ENCODE measurements at places on chromosomes 2 and 18. TPM values are rescaled to one million over a fixed set of nuclear protein-coding genes. Genes with fewer than 3 reads are reported as not detected.

GRCh38 chr2:119440873-119441272, 9.2 kb downstream of the TMEM37 start:
- no peak overlapping the region for H3K27ac ChIP-seq
- H3K27me3 ChIP-seq, result peaks cover 15% of the 10 kb centered on the region
- no peak for DNase-seq
- H3K4me3 ChIP-seq, result no peak overlapping the region

DNA sequence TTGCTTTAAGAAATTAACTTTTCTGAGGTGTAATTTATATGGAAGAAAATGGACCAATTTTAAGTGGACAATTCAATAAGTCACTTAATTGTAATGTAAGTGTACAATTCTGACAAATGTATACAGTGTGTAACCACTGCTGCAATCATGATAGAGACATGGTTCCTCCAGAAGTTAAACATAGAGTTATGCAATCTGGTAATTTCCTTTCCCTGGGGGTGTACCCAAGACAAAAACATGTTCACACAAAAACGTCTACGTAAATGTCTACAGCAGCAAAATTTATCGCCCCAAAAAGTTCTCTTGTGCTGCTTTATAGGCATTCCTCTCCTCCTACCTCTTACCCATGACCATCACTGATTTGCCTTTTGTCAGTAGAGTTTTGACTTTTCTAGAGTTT, 141.5 kb downstream of the AQP4 start:
- DNase-seq, result no peak
- no peaks in the 10 kb centered on the region for H3K36me3 ChIP-seq
- H3K27me3 ChIP-seq, result no peaks in the 10 kb centered on the region
- no peaks in the 10 kb centered on the region for H3K4me1 ChIP-seq
- no peak overlapping the region for H3K27ac ChIP-seq

GRCh38 chr2:218645126-218645525, 14.3 kb downstream of the ZNF142 start:
- no peak overlapping the region for H3K4me3 ChIP-seq
- no peak for DNase-seq
- peaks cover 18% of the 10 kb centered on the region for H3K36me3 ChIP-seq

DNA sequence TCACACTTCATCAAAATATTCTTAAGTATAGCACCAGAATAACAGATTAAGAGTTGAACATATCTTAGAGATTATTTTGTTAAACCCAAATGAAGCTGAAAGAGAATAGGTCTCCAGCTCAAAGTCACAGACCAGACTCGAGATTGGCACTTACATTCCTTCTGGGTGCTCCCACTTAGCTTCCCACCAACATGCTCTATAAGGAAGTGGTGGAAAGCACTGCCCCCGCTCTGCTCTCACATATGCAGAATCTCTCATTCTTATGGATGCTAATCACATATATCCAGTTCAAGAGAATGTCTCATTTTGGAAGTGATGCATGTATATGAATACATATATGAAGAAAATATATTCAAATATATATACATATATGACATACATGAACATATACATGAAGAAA, 71.5 kb upstream of the CD226 start:
- peaks cover 14% of the 10 kb centered on the region for H3K36me3 ChIP-seq
- no peak overlapping the region for H3K27ac ChIP-seq
- H3K27me3 ChIP-seq, result no peaks in the 10 kb centered on the region

GRCh38 chr2:68403199-68403644, 38.1 kb downstream of the PLEK start:
- H3K36me3 ChIP-seq, result peaks cover 21% of the 10 kb centered on the region
- H3K27ac ChIP-seq, result no peak overlapping the region
- H3K4me1 ChIP-seq, result no peaks in the 10 kb centered on the region
- H3K4me3 ChIP-seq, result no peak overlapping the region

- peak overlapping the region; percentile 1 for H3K27ac ChIP-seq
- no peak for DNase-seq
- H3K36me3 ChIP-seq, result peaks cover 9% of the 10 kb centered on the region
- no peak overlapping the region for H3K4me3 ChIP-seq
- H3K27me3 ChIP-seq, result no peaks in the 10 kb centered on the region
- no peaks in the 10 kb centered on the region for H3K4me1 ChIP-seq
Measured at GRCh38 chr2:201171259-201171814, 11.6 kb upstream of the CASP10 start.

DNA sequence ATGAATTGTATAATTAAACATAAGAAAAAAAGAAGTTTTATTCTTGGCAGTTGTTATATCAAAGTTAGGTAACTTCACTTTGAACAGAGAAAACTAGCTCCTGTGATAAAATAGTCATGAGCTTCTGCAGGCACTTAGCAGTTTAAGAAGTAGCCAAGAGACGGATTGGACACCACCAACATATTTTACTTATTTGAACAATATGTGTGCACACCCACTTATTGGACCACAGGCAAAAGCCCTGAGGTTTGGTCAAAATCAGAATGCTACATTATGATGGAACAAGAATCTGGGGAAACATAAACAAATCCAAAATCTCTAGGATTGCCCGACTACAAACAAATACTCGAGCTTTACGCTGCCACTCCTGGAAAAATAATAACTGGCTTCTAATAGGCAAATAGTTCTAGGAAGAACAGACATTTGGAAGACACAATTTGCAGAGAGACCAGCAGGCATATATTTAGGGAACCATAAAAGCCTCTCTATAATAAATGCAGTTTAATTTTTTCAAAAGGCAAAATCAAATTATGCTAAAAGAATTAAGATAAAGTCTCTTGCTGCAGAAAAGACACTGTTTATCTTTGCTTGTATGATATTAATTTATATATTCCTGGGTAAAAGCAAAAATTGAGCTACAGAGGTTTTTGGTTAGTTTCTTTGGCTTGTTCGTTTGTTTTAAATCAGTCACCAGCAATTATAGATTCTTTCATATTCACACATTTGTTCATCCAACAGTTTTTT, 117.9 kb downstream of the CDC42EP3 start:
- no peaks in the 10 kb centered on the region for H3K36me3 ChIP-seq
- no peak for DNase-seq
- H3K4me1 ChIP-seq, result peaks cover 18% of the 10 kb centered on the region
- no peak overlapping the region for H3K27ac ChIP-seq

DNA sequence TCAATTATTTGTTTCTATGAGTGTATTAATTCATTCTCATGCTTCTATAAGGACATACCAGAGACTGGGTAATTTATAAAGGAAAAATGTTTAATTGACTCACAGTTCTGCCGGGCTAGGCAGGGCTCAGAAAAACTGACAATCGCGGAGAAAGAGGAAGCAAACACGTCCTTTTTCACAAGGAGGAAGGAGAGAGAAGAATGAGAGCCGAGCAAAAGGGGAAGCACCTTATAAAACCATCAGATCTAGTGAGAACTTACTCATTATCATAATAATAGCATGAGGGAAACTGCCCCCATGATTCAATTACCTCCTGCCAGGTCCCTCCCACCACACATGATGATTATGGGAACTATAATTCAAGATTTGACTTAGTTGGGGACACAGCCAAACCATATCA, 294.0 kb downstream of the DSC3 start:
- no peaks in the 10 kb centered on the region for H3K36me3 ChIP-seq
- H3K4me1 ChIP-seq, result no peaks in the 10 kb centered on the region
- H3K27ac ChIP-seq, result no peak overlapping the region
- H3K27me3 ChIP-seq, result no peaks in the 10 kb centered on the region
- no peak overlapping the region for H3K4me3 ChIP-seq

GRCh38 chr2:118046634-118047210, 32.9 kb upstream of the CCDC93 start:
- peaks cover 2% of the 10 kb centered on the region for H3K36me3 ChIP-seq
- no peak overlapping the region for H3K4me3 ChIP-seq
- H3K27ac ChIP-seq, result no peak overlapping the region

DNA sequence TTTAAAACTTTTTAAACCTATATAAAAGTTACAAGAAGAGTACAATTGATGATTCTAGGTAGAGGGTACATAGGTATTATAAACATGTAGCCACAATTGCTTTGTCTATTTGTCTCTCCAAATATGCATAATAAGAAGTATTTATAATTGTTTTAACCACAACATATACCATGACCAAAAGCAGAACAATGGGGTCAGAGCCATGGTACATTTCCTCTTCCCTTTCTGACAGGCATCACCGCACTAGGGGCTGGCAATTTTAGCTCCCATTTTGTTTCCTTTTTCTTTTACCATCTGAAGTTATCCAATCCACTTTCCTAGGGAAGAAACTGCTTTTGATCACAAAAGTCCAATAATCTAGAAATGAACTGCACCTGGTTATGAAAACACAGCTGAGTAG, 49.3 kb downstream of the TMX3 start:
- peaks cover 5% of the 10 kb centered on the region for H3K27me3 ChIP-seq
- no peaks in the 10 kb centered on the region for H3K4me1 ChIP-seq
- H3K4me3 ChIP-seq, result no peak overlapping the region
- H3K27ac ChIP-seq, result no peak overlapping the region

ITPRIPL1 gene
- 31.4 TPM for total RNA-seq

POTEJ gene
- not detected for total RNA-seq

TMEM169 gene
- 1.6 TPM for total RNA-seq

ARID5A gene
- total RNA-seq, result 424 TPM

CAVIN2 gene
- total RNA-seq, result not detected

CMPK2 gene
- 5.7 TPM for total RNA-seq

KCNG2 gene
- total RNA-seq, result not detected
